ENCODE measurements at places on chromosomes 3 and 15.

DNA sequence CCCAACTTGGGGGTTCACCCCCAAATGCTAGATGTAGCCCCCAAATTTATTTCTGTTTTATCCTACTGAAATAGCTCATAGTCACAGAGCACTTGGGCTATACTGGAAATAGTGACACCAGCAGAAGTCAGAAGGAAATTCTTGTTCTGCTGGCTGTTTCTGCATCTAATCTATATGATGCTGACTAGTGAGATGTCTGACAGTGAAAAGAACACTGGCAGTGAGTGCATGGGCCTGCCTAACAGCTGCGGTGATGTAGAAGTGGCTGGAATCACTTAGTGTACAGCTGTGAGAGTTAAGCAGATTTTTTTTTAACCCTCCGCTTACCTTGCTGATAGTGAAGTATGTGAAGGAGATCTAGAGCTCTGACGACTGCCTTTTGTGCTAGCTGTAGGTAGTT lies 14.0 kb downstream of the TTC14 start:
- peak; percentile 12 for DNase-seq

GRCh38 chr3:157128771-157129681 lies 30.9 kb downstream of the CCNL1 start:
- peak; percentile 39 for DNase-seq

DNA sequence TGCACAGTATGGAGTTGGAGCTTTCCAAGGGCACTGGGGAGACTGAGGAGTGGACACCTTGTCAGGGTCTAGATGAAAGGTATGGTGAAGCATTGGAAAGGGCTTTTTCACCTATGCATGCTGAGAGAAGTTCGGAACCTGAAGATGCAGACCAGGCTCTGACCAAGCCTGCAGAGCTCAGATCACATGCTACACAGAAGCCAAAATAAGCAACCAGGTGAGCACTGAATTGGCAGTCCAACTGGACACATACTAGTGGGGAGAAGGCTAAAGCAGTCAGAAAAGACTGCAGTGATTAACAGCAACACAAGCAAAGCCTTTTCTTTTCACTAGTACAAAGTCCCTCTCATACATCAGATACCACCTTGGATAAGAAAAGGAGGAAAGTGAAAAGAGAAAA lies 238.3 kb upstream of the PLSCR5 start:
- no peak for DNase-seq

GRCh38 chr3:57382933-57383332 lies 90.4 kb upstream of the ASB14 start:
- DNase-seq = peak; percentile 44

Data from fibroblast of mammary gland (primary cell).